ENCODE measurements at places on chromosomes 6 and 20.

- DNase-seq: no peak
Observed at GRCh38 chr20:4413314-4414049, 308.2 kb upstream of the PRND start.

DNA sequence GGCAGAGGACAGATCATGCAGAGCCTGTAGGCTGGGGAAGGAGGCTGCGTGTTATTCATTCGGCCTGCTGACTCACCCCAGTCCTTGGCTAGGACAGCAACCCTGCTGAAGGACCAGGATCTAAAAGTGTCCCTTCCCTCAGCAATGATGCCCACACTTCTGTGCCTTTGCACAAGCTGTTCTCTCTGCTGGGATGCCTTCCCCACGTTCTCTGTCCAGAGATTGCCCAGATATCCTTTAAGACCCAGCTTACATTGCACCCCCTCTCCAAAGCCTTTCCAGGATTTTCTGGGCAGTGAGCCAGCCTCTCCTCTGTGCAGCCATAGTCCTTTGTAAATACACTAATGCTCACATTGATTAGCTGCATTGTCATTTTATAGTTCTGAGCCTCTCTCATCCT is 99.3 kb upstream of the CHD6 start:
- DNase-seq: no peak

- DNase-seq: no peak
Observed at GRCh38 chr6:33784787-33785186, 4.1 kb downstream of the LEMD2 start.

GRCh38 chr20:22546344-22546743 is 38.0 kb downstream of the FOXA2 start:
- no peak for DNase-seq

DNA sequence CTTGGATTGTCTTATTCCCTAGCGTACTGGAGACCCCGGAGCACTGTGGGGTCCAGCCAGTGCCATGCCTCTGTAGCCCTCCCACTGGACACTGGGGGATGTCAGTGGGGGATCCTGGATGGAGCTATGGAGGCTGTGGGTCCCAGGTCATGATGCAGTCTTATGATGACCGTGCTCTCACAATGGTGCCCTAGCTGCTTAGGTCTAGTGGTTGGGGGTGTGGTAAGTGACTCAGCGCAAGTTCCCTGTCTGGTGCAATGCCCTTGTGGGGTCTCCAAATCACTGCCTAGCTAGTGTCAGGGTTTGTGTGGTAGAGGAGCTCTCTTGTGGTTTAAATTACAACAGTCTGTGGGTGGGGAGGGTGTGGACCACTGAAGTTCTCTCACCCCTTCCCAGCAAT is 135.4 kb downstream of the CDC5L start:
- no peak for DNase-seq

DNA sequence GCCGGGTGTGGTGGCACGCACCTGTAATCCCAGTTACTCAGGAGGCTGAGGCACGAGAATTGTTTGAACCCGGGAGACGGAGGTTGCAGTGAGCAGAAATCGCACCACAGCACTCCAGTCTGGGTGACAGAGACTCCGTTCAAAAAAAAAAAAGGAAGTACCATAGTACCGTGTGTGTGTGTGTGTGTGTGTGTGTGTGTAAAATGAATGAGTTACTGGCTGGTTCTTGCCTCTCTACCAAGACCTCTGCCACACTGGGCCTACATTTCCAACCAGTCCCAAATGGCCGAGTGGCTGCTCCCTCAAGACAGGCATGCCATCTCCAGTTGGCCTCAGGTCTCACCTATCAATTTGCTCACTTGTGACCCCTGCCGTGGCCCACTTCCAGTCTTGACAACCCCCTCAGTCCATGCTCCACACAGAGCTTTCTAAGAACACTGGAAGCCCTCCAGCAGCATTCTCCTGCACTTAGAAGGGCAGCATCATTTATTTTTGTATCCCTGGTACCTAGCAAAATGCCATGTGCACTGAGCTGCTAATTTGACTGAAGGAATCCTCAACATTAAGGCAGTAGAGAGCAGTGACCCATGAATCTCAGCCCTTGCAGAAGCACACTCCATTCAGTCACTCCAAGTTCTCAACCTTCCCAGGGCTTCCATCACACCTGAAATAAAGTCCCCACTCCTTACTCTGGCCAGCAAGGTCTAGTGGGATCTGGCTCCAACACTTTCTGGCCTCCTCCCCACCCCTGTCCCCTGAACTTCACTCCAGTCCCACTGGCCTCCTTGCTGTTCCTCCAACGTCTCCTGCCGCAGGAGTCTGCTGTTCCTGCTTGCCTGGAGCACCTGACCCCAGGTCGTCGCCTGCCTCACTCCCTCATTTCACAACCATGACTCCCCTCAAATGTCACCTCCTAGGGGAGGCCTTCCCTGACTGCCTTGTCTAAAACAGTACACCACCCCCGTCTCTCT is 29.9 kb downstream of the COX4I2 start:
- DNase-seq: no peak

- no peak for DNase-seq
Observed at GRCh38 chr20:39878320-39878719, 810.7 kb downstream of the MAFB start.

DNA sequence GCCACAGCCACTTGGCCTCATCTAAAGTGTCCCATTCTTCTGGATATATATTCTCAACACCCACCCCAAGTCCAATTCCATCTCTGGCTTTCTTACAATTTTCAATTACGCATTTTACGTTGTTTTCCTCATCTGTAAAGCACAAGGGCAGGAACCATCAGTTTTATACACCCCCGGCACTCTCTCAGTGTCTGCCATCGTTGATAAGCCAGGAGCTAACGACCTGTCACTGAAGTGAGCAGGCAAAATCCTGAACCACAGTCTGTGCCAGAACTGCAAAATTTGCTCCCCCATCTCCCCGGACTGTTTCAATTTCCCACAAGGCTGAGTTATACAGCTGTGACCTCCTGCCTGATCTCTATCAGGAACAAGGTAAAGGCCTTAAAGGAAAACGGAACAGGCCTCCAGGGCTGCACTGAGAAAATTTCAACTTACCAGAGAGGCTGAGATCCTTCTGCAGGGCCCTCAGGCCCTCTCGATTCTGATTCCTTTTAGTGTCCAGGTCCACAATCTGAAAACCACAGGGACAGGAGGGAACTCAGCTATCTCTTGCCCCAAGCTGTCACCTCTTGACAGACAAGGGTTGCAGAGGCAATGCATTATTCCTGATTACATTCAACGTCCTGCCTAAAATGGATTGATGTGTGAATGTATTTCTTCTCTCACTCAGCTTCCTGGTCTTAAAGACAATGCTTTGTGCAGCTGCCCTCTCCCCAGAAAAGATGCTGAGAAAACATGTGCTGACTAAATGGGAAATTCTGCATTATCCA is 1.8 kb downstream of the PDRG1 start:
- no peak for DNase-seq

GRCh38 chr20:7091655-7092054 is 324.2 kb downstream of the BMP2 start:
- DNase-seq: no peak

DNA sequence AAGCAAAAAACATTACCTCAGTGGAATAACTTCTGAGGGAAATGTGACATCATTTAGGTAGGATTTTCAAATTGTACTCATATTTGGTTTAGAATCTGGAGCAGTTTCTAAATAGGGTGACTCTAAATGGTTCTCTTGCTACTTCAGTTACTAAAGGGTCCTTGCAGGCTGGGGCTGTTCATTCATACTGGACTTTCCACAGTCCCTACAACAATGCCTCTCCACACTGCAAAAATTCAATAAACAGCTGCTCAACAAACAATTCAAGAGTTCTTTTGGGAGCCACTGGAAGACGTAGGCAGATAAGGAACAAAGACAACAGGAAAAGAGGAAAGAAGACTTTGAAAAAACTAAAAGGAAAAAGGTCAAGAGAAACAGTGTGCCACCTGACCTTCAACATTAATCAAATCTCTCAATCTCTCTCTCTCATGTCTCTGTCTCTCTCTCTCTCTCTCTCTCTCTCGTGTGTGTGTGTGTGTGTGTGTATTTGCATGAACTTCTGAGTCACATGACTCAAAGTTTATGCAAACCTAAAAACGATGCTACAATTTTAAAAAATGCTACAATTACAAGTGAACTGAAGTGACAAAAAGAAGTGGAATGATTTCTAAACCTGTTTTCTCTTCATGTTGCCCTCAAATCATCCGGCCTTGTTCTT is 14.5 kb downstream of the NOL7 start:
- no peak for DNase-seq

- no peak for DNase-seq
Observed at GRCh38 chr6:144617191-144617590, 332.1 kb downstream of the UTRN start.

DNA sequence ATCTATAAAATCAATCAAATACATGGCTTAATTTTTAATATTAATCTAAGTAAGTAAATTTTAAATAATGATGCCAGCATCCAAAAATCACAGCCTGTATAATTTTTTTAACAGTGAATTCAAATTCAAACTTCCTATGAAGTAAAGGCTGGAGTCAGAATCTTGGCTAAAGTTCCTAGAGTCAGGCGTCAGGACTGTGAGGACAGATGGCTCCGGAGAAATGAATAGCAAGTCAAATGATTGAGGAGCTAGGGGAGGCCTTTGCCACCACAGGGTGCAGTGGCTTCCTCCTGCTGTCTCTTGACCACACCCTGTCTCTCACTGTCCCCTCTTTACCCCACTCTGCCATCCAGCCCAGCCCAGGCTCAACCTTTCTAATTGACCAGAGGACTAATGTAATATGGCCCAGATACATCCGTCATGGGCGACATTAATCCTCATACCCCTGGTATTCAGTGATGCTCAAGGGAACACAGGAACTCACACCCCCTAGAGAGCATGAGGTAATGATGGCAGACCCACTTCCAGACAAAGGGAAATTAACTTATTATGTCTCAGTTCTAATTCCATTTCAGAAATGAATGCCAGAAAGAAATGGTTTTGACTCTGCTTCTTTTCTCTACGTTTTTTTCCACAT is 53.4 kb downstream of the OPRM1 start:
- no peak for DNase-seq

- DNase-seq: no peak
Observed at GRCh38 chr6:71672876-71673275, 213.5 kb upstream of the RIMS1 start.

- no peak for DNase-seq
Observed at GRCh38 chr6:101517632-101518031, 124.1 kb downstream of the GRIK2 start.

GRCh38 chr6:167104388-167104787 is 18.5 kb upstream of the CCR6 start:
- DNase-seq: no peak

DNA sequence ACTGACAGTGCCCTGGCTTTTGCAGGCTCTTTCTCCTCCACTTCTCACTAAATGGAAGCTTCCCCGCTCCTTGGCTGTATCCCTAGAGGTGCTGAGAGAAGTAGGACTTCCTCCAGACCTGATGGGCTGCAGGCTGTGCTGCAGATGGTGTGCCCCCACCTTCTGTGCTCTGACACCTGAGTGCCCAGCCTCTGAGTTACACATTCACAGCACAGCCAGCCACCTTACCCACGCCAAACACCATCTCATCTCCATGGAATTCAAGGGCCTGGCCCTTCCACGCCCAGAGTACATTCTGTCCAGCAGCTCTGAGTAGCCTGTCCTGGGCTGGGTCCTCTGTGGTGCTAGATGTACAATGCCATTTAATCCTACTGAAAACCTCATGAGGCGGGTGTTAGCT is 5.3 kb downstream of the SFTA2 start:
- DNase-seq: no peak

- DNase-seq: no peak
Observed at GRCh38 chr6:7119272-7119801, 11.6 kb downstream of the RREB1 start.

DNA sequence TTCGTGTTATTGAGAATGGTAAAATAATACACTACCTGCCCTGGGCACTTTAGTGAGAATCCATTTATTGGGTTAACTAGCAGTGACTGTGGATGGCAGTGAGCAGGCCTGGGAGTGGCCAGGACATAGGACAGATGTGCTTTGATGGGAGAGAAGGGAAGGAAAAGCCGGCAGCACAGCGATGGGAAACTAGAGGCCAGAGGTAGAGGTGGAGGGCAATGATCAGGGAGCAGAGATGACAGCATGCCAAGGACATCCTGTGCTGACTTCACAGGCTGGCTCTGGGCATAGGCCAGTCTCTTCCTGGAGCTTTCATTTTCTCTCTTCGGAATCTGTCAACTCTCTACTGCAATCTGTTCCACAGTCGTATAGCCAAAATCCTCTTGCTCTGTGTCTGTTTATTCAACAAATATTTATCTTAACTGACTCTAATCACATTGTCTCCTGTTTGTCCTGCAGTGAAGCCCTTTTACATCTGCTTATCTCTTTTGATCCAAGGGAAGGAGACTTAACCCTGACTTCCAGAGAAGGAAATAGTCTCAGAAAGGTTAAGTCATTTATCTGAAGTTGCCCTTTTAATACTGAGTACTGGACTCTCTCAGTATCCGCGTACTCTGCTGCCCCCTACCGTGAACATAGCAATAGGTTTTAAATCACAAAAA is 18.4 kb upstream of the MMP24 start:
- peak; percentile 78 for DNase-seq

DNA sequence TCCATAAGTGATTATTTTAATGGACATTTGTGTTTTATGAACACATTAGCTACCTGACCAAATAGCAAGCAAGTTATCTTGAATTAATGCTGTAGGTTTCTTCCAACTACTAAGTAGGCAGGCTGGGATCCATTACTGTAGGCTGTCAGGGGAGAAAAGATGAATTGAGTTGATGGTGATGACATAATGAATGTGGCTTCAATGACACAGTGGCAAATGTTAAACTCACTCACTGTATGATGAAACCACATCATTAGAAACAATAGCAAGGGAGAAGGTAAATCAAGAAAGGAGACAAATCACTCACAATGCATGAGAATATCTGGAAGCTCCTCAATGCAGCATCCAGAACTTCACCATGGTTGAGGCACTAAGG is 529.7 kb upstream of the CITED2 start:
- no peak for DNase-seq

DNA sequence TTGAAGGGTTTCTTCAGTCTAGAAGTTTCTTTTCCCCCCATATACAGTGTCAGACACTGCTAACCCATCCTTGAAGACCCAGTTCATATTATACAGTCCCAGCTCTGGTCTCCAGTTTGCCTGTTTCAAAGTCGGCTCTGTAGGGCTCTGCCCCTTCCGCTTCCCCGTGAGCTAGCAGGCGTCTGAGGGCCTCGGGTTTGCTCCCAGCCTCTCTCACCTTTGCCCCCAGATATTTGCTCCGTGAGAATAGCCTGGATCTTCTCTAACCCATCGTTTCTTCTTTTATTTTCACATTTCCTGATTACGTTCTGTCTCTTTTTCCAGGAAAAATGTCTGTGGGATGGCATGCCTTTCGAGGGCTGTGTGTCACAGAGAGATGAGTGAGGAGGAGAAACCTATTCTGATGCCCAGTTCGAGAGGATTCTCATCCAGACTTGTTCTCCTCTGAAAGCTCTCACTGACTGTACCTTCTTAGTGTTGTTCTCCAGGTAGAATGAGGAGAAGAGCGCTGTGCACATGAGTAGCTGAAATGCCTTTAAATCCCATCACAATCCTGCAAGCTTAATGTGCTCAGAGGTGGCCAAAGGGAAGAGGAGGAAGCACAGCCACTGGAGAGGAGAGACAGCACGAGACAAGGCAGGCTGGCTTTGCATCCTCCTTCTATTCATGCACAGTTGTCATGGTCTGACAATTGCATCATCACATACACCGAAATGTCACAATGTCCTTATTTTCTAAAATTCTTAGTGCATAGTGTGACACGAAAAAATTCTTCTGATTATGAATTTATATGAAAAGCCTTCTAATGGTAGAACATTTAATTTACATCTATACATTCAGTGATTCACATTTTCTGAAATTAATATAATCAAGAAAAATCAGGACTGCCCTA is 171.1 kb downstream of the FOXA2 start:
- DNase-seq: no peak

Measured in stimulated activated CD4-positive, alpha-beta T cell treated with anti-CD3 and anti-CD28 coated beads, Interleukin-2, amount 100 ng/mL, for 48 hours (primary cell).